Activated CD4-positive, alpha-beta T cell treated with anti-CD3 and anti-CD28 coated beads, Interleukin-2, amount 50 U/mL, for 24 hours (primary cell): ENCODE measurements at places on chromosomes 4 and X.

GRCh38 chr4:119643306-119644042 is 14.9 kb upstream of the PDE5A start:
- DNase-seq: no peak

DNA sequence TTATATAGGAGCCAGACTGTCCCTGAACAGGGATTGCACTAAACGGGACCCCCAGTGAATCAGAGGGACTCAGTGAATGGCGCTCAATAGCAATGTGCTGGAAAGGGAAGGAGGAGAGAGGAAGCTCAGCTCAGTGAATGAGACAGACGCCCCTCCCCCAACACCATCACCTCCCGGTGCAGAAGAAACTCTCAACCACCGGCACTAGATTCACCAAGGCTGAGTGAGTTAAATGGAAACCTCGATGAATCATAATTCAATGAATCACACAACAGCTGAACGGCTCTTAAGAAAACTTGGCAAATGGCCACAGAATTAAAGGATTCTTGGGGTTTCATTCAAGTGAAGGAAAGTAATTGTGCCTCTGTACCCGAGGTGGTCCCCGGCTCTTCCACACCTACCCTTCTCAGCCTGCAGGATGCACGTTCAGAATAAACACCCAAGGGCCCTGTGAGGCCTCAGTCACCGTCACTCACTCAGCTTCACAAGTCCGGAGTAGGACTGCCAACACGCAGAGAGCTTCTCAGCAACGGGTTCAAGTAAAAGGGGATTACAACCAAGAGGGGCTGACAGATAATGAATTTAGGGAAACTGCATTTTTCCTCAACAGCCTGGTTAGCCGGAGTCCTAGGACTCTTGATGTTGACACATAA is 29.3 kb downstream of the CRMP1 start:
- no peak for DNase-seq

- DNase-seq: no peak
These were observed 140.6 kb downstream of the GPM6A start for GRCh38 chr4:175671491-175671934.

GRCh38 chr4:186021461-186022167 is 47.3 kb upstream of the TLR3 start:
- no peak for DNase-seq

GRCh38 chrX:85223359-85223758 is 20.2 kb downstream of the SATL1 start:
- no peak for DNase-seq

- no peak for DNase-seq
These were observed 144.7 kb downstream of the QDPR start for GRCh38 chr4:17367201-17367600.

- DNase-seq: no peak
These were observed 1.6 kb downstream of the METAP1 start for GRCh38 chr4:98997166-98997565.

DNA sequence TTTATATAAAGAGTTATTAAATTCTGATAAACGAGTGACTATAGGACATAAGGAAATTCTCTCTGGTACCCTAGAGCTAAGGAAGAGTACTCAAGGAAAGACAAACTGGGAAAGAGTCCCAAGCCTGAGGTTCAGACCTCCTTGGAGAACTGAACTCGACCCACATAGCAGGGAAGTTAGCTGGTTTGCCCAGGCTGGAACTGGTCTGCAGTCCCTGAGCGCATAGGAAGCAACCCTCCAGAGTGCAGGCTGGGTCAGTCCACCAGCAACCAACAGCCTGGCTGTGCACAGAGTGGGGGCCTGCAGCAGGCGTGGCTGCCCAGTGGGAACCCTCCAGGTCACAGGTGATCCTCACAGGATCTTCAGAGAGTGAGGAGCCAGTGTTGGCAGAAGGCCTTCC is 114.1 kb downstream of the SOWAHB start:
- DNase-seq: no peak

DNA sequence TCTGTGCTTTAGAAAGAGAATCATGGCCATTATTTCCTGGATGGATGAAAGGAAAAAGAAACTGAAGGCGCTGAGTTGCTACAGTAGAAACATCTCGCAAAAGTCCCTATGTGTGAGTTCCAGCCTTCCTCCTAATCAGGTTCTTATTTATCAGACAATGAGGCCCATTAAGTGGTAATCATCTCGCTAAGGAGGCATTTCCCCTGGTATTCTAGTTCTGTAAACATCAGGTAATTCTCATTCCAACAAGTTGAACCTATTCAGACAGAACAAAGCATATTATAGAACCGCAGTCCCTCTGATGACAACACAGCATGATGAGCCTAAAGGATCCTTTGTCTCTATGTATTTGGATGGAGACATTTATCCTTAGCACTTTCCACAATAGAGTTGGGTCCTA is 205.7 kb upstream of the MAOA start:
- DNase-seq: no peak

DNA sequence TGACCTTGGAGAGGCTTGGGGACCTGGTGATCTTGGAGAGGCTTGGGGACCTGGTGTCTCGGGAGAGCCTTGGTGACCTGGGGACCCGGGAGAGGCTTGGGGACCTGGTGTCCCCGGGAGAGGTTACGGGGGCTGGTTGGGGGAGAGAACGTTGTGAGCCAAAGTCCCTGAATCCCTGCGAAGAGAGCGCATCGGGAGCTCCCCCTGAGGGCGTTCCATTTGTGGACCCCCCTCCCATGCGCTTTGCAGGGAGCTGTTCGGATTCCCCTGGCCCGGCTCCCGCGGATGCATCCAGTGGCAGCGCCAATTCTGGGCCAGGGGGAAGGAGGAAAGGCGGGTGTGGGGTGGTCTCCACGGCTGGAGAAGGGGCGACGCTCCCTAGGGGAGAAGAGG is 13.3 kb downstream of the SHOX start:
- DNase-seq: no peak

DNA sequence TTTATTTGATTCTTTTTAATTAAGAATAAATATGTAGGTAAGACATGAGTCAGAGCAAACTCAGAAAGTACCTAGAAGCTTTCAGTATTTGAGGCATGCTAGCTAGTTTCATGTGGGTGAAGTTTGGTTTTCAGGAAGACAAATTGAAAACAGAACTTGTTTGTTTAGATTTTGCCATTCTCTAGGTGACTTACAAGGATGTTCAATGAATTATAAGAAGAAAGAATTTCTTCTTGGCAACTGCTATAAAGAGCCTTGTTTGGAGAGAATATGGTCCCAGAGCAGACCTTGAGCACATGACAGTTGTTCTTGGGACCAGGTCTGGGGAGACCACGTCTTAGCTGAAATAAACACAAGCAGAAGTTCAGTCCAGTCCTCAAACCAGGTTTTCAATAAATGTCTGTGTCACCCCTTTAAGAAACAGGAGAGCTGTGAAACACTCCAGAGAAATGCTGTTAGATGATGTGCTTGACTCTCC is 38.0 kb upstream of the IL21 start:
- DNase-seq: no peak

GRCh38 chrX:103565197-103565596 is 20.1 kb upstream of the TCEAL4 start:
- no peak for DNase-seq

DNA sequence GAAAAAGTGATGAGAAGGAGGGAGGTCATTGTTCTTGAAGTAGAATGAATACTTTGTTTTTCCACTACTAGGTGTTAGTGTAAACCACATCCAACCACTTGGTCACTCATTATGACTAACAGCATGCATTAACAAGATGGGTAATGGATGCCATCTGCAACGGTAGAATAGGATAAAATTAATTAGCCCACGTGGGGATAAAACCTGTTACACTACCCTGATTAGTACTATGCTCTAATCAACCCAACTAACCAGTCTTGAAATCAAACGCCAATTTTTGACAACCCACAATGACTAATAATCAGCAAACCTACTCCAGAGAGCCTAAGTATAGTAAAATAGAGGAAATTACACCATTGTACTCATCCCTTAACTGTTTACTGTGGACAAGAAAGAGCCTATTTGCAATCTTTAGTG is 93.4 kb upstream of the MCF2 start:
- DNase-seq: no peak

DNA sequence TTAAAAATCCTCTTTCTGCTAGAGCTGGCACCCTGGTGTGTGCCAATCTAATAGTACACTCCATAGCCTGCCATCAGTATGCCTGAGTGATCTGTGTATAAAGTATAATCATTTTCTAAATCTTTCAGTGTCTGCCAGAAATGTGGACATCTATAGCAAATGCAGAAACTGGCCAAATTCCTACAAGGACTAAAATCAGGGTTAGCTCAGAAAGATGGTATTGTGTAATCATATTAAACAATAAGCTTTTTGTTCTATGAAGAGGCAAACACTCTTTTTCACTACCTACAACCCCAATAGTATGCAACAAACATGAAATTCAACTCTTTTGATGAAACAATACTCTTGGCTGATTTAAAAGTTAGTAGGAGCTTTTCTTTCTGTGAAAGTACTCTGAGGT is 7.7 kb upstream of the TXLNG start:
- no peak for DNase-seq

GRCh38 chr4:77201343-77201742 is 44.3 kb downstream of the CCNG2 start:
- no peak for DNase-seq

GRCh38 chr4:76235915-76236314 is 15.6 kb upstream of the FAM47E start:
- DNase-seq: no peak

DNA sequence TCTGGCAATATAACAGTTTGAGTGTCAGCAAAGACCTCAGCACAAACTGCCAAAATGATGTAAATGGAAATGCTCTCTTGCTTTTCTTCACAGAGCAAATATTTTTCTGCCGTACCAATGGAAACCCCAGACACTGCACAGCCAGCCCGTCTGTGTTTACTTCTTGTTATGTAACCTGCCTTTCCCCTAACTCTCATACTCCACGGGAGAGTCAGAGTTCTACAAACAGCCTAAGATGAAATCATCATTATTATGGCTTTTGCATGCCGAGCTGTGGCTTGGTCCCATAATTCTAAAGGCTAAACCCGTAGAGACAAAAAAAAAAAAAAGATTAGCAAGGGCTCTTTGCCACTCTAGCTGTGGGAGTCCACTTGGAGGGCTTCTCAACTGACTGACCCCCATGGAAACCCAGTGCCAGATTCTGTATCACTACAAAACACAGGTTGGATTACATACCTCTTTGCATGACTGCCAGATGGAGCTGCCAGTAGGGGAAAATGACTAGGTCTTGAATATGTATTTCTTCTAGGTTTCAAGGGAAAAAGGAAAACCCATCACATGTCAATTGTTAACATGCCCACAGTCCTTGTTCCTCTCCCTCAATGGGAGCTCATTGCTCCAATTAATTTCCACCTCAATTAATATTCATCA is 197.2 kb upstream of the CNKSR2 start:
- DNase-seq: no peak

DNA sequence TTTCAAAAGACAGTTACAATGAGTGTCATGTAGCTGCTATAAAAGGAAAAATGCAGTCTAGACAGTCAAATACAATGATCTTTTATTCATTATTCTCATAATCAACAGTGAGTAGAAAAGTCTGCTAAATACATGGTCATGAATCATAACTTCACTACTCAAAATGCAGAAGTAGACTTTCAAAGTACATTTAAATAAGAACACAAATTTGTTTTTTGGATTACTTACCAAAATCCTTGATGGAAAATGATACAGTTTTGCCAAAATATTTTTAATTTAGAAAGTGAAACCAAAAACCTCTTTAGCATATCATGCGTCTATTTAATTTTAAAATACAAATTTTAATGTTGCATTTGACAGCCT is 4.9 kb downstream of the ACSL4 start:
- no peak for DNase-seq

- no peak for DNase-seq
These were observed 78.8 kb downstream of the PHEX start for GRCh38 chrX:22110729-22111494.

GRCh38 chr4:20127626-20128025 is 124.1 kb upstream of the SLIT2 start:
- DNase-seq: no peak

DNA sequence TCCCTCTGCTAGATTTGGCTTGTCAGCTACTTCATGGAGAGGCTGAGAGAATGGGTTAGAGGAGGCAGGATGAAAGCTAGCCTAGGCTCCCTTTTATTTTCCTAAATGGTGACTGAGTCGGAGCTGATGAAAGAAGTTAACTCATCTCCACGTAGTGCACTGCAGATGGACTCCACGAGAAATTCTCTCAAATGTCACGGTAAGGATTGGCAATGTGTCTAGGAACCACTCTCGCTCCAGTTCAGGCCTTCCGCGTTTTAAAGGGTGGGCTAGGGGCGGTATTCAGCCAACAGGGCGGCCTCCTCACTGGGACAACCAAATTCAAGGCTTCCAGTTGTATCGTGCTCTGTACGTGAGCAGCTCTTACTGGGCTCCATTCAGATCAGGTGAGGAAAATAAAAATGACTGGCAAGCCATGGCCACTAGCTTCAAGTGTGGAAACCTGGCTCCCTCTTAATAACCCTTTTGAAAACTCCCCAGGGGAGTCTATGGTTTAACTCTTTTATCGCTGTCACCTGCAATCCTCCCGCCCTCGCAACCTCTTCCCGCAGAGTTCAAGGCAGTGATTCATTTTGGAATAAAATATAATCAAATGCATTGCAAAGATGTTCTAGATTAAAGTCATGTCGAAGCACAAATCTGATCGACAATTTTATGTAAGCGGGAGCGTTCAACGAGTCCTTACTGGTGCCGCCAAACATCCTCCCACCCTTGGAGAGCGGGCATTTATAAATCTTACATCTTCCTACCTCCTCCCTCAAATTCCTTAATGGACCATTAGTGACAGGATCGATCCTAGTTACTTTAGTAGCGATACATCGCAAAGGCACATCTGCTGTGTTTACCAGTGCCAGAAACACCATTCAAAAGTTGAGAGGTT is 1.2 kb downstream of the SPOCK3 start:
- DNase-seq: no peak

GRCh38 chr4:104905065-104905464 is 241.6 kb upstream of the TET2 start:
- DNase-seq: no peak

DNA sequence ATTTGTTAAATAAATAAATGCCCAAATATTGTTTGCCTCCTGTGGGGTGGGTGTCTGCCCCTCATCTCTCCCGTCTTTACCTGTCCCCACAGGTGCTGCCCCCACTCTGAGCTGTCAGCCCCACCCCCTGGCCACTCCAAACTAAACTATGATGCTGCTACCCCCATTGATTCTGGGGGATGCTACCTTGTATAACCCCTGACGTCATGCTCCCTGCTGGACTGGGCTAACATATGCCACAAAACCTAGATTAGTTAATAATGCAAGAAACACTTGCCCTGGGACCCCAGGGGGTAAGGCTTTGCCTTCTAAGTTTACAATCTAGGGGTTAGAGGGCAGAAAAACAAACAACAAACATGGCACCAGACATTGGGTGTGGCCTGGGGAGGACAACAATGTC is 58.6 kb downstream of the MSX1 start:
- DNase-seq: no peak

GRCh38 chrX:133776072-133776471 is 209.3 kb downstream of the GPC3 start:
- peak; percentile 2 for DNase-seq

DNA sequence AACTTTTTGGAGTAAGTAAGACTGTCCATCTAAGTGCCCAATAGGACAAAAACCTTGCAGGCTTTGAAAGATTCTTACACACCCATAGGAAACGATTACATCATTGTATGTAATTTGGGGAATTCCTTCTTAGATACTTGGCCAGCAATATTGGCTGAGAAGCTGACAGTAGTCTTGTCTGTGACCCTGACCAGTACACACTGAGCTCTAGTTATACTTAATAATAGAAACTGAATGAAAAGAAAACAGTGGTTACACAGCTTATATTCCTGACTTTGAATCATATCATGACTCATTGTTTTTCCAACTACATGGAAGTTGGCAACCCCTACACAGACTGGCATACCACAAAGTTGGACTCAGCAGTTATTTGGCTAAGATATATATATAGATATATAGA is 7.1 kb upstream of the TLR2 start:
- no peak for DNase-seq
